Tibial nerve (tissue), 4 donors: ENCODE measurements at places on chromosomes 7 and 10. TPM values are rescaled to one million over a fixed set of nuclear protein-coding genes. Genes with fewer than 3 reads are reported as not detected.

FUOM gene
- 45.3 TPM for total RNA-seq

VSTM4 gene
- 18.2 TPM for total RNA-seq

NME8 gene
- total RNA-seq = not detected

STN1 gene
- 23.4 TPM for total RNA-seq

C10orf105 gene
- 0.30 TPM for total RNA-seq

AP5Z1 gene
- total RNA-seq = 34.5 TPM

CCL24 gene
- total RNA-seq = not detected

EBF3 gene
- total RNA-seq = 41.0 TPM

MORN4 gene
- total RNA-seq = 3.7 TPM

ZNF727 gene
- total RNA-seq = 14.9 TPM

HHEX gene
- 16.7 TPM for total RNA-seq

HOXA1 gene
- total RNA-seq = 0.63 TPM

CYP3A7 gene
- total RNA-seq = not detected

CALHM3 gene
- total RNA-seq = not detected

CALML3 gene
- not detected for total RNA-seq

EBLN1 gene
- not detected for total RNA-seq

SPDYE1 gene
- not detected for total RNA-seq

CYP3A5 gene
- total RNA-seq = 2.4 TPM

MPP7 gene
- total RNA-seq = 1.5 TPM

NKX2-3 gene
- not detected for total RNA-seq

TMEM72 gene
- 0.20 TPM for total RNA-seq

SPAM1 gene
- total RNA-seq = not detected

RGR gene
- total RNA-seq = not detected

DRGX gene
- not detected for total RNA-seq

PTPRN2 gene
- total RNA-seq = 6.6 TPM

C10orf53 gene
- not detected for total RNA-seq

ANXA8L1 gene
- total RNA-seq = 8.6 TPM

ECHDC3 gene
- total RNA-seq = 48.6 TPM
